ENCODE measurements at places on chromosomes 1 and 21.

GRCh38 chr1:30864681-30865080 lies 43.9 kb downstream of the SDC3 start:
- DNase-seq = peak; percentile 36

GRCh38 chr1:93178418-93178817 lies 1.8 kb downstream of the TMED5 start:
- peak; percentile 42 for DNase-seq

GRCh38 chr1:3909615-3910014 lies 9.5 kb upstream of the C1orf174 start:
- DNase-seq = no peak

GRCh38 chr1:9726406-9726805 lies 74.9 kb downstream of the PIK3CD start:
- DNase-seq = no peak

GRCh38 chr1:10818262-10819197 lies 22.1 kb upstream of the CASZ1 start:
- no peak for DNase-seq

DNA sequence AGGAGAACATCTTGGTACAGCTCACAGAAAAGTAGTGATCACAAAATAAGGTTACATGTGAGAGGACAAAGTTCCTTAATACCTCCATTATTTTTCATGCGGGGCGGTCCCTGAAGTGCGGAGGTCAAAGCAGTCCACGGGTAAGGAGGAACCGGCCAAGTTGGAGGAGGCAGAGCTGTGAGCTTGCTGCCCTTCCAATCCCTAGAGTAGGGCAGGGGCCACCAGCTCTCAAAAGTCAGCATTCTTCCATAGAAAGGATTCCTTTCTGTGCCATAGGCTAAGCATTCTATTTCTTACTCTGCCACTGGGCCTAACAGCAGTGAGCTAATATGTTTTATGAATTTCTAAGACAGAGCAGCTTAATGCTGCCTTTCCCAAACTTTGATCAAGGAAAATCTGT lies 50.9 kb upstream of the USP1 start:
- no peak for DNase-seq

GRCh38 chr1:125086611-125087010 lies 3901.8 kb downstream of the SRGAP2C start:
- DNase-seq = no peak

- no peak for DNase-seq
Measured at GRCh38 chr1:184608581-184608980, 146.1 kb downstream of the EDEM3 start.

DNA sequence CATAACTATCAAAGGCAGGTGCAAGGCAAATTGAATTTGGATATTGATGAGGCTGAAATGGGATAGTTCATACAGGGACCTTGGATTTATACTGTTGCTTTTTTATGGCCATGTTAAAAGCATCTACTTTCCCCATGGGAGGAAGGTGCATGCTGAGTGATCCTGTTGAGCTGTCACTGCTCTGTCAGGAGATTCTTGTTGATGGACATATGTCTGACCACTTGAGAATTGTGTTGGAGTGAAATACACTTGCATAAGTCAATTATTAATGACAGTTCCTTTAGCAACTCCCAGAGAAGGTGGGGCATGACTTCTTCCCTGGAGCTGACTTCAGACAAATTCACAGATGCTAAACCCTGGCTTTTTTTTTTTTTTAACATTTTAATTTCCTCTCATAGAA lies 58.4 kb upstream of the DYNLT5 start:
- DNase-seq = no peak

- DNase-seq = peak; percentile 51
Measured at GRCh38 chr1:112605633-112606327, 13.2 kb downstream of the ST7L start.

DNA sequence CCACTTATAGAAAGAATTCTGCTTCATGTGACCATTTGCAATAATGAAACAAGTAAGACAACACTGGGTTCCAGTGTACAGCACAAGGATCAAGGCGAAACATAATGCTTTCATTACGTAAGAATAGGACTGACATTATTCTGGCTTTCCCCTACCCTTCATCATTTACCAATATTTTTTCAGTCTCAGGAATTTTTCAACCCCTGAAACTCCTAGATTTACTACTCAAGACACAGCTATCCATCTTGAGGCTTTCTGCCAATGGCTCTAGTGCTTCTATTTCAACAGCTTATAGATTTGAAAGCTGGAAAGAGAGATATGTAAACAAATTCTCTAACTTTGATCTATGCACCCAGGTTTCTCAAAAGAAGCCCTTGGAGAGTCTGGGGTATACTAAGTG lies 48.4 kb downstream of the WLS start:
- no peak for DNase-seq

DNA sequence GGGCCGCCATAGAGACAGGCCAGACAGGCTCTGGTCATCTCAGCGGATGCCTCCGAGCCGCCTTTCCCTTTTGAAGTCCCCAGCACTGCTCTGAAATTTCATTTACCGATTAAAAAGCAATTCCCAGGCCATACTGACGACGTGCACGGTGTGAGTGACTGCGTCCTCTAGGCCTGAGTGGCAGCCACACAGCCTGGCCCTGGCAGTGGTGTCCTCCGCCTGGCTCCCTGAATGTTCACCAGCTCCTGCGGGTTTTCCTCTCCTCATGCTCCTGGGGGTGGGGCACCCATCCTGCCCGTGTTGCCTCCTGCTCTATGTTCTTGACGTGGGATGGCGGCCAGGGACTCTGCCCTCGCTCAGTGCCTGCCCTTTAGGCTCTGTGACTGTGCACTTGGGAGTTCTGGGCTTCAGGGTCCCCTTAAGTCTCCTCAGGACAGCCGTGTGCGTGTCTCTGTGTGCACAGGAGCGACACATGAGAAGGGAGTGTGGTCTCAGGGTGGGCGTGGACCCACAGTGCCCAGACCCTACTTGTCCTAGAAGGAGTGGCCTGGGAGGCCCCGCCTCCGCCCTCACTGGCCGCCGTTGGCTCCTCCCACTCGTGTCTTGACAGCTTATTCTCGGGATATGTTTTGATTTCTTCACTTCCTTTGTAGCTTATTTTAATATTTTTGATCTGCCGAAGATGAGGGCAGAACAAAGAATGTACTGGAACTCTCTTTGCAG lies 3.6 kb downstream of the SKI start:
- peak; percentile 87 for DNase-seq

- no peak for DNase-seq
Measured at GRCh38 chr1:30506291-30507015, 216.9 kb downstream of the MATN1 start.

DNA sequence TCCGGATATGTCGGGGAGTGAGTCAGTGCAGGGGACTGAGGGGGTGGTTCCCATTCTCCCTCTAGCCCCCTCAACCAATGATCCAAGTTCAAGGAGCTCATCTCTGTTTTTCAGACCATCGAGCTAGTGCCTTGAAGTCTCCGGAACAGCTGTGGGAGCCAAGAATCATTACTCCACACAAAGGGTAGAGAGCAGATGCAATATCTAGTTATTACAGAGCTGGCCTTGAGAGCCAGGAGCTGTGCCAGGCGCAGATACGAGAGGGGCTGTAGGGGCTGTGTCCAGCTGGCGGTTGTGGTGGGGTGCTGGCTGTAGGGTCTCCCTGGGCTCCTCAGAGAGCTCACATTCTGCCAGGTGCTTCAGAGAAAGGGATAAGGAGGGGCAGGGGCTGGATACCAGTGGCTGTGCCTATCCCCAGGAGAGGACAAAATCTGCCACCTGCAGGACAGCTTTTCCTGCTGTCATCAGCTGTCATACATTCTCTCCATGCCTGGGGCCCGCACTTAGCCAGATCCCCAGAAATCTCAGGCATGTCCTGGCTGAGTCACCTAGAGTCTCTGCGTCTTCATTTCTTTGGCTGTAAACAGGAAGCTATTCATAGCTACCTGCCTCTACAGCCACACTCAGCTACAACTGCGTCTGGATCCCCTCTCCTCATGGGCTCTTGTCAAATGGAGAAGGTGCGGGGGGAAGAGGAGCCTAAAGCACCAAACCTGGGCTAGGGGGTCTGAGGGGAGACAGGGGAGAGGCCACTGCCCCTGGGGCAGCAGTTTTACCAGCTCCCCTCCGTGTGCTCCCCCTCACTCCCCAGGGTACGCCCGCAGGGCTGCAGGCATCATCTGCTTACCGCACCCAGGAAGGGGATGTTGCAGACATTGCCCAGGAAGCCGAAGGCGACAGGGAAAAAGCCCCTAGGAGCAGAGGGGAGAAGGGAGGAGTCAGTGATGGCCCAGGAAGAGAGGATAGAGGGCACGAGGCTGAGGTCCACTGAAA lies 2.4 kb upstream of the KISS1 start:
- DNase-seq = peak; percentile 45

- DNase-seq = peak; percentile 55
Measured at GRCh38 chr1:234743791-234744611, 134.0 kb upstream of the IRF2BP2 start.

GRCh38 chr1:203690730-203691129 lies 64.1 kb downstream of the ATP2B4 start:
- no peak for DNase-seq

DNA sequence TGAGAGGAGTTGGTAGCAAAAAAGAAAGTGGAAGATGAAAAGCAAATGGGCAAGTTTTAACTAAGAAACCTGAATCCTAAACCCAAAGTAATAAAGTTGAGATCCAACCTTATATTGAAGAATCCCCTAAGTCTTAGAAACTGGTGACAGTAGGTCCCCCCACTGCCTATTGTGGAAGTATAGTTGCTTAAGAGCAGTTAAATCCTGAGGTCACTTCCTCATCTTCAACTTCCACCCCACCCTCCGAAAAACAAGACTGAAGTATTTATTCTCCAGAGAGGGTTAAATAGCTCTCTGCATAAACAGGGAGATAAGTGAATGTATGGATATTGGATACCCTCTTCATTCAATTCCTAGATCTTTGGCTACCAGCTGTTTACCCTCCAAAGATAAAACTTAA lies 3.3 kb upstream of the DSTYK start:
- no peak for DNase-seq

DNA sequence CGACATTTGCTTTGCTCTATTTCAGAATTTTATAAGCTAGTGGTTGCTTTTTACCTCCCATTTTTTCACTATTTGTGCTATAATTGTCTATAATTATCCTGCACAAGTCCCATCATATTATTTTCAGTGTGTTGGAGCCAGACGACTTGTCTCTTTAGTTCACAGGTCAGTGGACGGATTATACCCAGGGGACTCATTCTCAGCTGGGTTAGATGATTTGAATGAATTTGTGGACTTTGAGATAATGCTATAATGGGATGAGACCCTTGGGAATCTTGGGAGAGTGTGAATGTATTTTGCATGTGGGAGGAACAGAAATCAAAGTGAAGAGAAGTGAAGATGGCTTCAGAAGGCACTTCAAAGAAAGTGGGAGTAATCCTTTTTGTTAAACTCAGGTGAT lies 31.5 kb upstream of the KCNK1 start:
- DNase-seq = no peak

DNA sequence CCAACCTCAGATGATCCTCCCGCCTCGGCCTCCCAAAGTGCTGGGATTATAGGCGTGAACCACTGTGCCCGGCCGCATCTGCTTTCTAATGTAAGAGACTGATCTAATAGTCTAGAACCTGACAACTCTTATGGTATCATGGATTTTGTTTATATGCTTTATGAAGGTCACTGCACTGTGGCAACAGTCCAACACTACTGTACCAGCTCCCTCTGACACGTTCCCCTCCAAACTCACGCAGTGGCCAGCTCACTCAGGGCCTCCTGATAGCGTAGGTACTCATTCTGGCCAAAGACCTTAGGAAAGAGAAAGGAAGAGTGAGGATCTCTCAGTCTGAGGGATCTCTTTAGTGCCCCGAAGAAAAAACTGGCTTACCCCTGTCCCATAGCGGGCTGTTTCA lies 6.0 kb upstream of the CFAP141 start:
- no peak for DNase-seq

DNA sequence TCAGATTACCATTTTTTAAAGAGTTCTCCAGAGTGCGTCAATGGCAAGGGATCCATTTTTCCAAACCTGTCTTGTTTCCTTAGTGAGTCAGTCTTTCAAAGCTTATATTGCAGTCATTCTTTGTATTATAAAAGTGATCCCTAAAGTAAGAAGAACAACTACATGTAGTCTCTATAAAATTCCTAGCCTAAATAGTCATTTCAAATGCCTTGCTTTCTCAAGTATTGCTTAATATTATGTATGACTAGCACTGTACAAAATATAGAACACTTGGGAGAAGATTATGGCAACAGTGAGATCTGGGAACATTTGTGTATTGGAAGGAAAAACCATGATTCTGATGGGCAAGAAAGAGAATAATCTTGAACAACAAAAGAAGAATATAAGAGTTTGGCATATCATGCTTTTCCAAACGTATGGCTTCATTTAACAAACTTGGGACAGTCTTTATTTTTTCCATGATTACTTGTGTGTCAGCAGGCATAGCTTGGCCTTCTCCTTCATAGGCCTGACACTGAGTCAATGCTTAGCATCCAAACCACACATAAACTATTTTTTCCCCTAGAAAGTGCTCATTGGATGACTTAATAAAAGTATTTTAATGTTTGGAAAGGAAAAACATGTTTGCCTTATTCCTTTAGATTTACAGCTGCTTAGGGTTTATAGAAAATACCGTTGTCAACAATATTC lies 547.4 kb downstream of the LTN1 start:
- peak; percentile 87 for DNase-seq

DNA sequence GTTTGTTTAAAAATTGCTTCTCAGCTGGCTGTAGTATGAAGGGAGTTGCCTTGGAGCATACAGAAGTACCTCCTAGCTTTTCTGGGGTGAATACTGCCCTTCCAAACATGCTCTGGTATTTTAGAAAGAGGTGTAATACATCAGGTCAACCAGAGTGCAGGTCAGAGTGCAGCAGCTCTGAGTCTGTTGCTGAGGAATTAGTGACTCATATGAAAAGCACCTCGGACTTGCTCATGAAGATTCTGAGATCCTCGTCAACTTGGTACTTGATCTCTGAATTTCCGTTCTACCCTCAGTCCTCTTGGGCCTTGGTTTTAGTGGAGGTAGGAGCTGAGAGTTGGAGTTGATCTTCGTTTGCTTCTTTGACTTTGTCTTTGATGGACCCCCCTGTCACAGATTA lies 67.3 kb downstream of the NOS1AP start:
- DNase-seq = peak; percentile 72

- DNase-seq = no peak
Measured at GRCh38 chr1:47438165-47439016, 547 bp downstream of the FOXD2 start.

- DNase-seq = no peak
Measured at GRCh38 chr1:15188678-15189077, 35.1 kb downstream of the TMEM51 start.

DNA sequence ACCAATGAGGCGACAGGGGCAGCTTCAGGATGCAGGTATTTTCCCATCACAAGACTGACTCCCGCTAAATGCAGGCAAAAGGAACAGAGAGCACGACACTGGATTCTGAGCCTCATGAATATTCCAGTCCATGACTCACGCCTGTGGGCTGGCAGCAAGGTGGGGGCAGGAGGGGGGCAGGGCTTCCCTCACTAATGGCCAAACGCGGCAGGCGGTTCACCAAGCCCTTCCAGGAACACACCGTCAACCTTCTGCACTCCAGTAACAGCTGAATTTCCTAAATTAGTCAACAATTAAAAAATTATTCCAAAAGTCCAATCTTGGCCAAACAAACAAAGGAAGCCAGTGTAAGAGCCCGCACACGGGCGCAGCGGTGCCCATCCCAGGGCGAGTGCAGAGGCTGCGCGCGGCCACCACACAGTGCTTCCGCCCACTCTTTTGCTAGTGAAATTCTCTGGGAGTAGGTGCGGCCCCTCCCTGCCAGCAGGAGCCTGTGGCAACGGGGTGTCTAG lies 12.5 kb upstream of the GPR153 start:
- peak; percentile 27 for DNase-seq

GRCh38 chr1:36706416-36706815 lies 223.7 kb upstream of the CSF3R start:
- no peak for DNase-seq

All from fibroblast of the aortic adventitia (primary cell).